Stimulated activated CD8-positive, alpha-beta memory T cell treated with anti-CD3 and anti-CD28 coated beads, Interleukin-4, amount 100 ng/mL, for 24 hours (primary cell): ENCODE measurements at places on chromosomes 4 and X.

GRCh38 chrX:71103110-71103983, 3.2 kb downstream of the CXorf65 start:
- DNase-seq, result peak; percentile 46

GRCh38 chrX:154046031-154046781, 26.5 kb upstream of the IRAK1 start:
- DNase-seq, result no peak

DNA sequence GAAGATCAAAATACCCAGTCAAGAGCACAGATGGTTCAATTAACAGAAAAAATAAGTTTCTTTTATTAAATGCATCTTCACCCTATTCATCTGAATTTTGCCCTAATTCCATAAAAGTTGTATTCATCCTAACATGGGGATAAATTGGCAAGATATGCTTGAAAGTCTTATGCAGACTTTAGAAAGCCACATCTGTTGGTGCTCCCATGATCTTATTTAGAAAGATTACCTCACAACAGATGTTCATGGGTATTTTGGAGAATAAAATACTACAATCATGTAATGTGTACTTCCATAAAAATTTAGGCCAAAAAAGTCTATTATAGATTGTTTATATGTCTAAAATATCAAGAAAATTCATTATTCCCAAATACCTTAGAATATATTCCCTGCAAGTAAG, 510.3 kb downstream of the TECRL start:
- no peak for DNase-seq

GRCh38 chrX:39174241-39174771, 373.0 kb downstream of the MID1IP1 start:
- DNase-seq, result no peak

DNA sequence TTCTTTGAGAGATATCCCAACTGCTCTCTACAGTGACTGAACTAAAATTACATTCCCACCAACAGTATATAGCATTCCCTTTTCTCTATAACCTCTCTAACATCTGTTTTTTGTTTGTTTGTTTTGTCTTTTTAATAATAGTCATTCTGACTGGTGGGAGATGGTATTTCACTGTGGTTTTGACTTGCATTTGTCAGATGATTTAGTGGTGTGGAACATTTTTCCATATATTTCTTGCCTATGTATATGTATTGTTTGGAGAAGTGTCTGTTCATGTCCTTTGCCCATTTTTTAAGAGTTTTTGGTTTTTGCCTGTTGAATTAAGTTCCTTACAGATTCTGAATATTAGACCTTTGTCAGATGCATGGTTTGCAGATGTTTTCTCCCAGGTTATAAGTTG, 9.0 kb downstream of the USO1 start:
- DNase-seq, result no peak

GRCh38 chrX:51456246-51456645, 40.1 kb downstream of the NUDT11 start:
- no peak for DNase-seq

GRCh38 chr4:88275516-88275915, 8.8 kb downstream of the PPM1K start:
- no peak for DNase-seq

GRCh38 chrX:50198348-50198747, 2.5 kb downstream of the AKAP4 start:
- DNase-seq, result no peak
